ENCODE measurements at places on chromosomes 3 and 15.

DNA sequence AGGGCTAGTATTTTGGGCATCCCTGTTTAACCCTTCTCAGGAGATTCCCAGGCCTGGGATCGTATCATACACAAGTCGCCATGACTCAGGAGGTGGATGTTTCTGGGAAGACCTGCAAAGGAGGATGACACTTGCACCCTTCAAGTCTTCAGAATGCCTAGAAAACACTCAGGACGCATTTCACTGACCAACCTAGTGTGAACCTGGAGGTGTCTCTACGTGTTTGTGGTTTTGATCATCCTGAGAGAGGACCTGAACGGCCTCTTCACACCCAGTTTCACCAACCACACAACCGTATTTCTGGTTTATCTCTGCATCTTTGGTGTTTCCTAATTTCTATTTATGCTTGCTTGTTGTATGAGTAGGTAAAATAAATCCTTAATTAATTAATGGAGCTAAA lies 2.8 kb upstream of the CLDND1 start:
- no peak for DNase-seq

GRCh38 chr3:2154621-2155020 lies 56.0 kb downstream of the CNTN4 start:
- DNase-seq: no peak

DNA sequence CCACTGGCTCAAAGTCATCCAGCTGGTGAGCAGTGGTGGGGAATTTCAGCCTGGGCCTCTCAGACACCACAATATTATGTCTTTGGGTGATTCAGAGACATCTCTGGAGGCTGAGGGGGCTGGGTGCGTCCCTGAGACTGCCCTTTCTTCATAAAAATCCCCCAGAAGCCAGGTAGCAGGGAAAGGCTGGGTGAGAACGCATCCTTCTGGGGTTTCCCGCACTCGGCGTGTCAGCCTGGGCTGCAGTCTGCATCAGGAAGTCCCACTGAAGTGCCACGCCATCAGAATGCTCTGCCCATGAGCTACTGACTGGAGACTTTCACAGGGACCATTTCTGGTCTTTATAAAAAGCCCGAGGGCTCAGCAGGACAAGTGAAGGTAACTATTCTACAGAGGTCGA lies 148.8 kb upstream of the SLC6A11 start:
- no peak for DNase-seq

- DNase-seq: no peak
Measured at GRCh38 chr15:69125236-69125635, 35.2 kb upstream of the GLCE start.

DNA sequence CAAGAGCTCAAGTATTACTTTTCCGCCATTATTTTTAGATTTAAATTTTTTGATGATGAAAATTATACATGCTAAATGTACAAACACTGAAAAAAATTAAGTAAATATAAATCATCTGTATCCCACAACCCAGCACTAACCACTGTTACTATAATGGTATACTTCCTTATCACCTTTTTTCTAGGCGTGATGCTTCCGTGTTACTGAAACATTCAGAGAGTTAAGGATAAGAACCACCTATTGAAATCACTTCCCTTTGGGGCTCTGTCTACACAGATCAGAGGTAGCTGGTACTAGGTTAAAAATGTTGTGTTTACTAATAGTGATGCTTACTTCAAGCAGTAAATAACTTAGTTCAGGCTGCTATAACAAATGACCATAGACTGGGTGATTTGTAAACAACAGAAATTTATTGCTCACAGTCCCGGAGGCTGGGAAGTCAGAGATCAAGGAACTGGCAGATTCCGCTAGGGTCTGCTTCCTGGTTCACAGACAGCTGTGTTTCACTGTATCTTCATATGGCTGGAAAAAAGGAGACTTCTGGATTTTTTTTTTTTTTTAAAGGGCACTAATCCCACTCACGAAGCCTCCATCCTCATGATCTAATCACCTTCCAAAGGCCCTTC lies 6.4 kb downstream of the SNX4 start:
- no peak for DNase-seq

GRCh38 chr15:101494251-101494796 lies 4.8 kb upstream of the PCSK6 start:
- DNase-seq: no peak

DNA sequence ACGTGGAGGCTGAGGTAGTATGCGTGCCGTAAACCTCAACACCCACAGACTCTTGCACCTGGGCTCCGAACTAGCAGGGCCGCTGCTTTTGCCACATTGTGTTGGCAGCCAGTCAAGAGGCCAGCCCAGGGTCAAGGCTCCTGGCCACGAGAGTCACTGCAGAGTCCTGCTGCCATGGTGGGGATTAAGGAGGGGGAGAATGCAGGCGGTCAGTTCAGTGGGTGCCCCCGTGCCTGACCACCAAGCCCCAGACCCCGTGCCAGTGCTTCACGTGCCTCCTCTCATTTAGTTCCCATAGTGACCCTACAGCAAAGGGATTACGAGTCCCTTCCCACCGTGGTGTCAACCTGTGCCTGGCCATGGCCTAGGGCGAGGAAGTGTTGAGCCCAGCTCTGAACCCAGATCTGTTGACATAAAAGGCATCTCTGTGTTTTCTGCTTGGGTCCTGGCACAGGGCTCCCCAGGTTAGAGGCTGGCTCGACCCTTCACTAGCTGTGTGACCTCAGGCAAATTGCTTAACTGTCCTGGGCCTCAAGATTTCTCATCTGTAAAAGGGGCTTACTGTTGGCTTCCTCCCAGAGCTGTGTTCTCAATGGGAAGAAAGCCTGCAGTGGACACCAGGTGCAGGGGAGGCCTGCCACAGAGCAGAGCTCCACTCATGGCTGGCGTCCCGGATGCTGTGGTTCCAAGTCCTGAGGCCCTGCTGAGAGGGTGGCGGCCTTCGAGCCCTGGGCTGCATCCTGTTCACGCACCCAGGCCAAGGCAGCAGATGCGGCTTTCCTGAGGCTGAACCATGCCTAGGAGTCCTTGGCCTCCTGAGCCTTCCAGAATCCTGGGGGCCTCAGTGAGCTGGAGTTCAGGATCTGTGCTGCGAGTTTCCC lies 32.8 kb downstream of the FBLN2 start:
- DNase-seq: no peak

DNA sequence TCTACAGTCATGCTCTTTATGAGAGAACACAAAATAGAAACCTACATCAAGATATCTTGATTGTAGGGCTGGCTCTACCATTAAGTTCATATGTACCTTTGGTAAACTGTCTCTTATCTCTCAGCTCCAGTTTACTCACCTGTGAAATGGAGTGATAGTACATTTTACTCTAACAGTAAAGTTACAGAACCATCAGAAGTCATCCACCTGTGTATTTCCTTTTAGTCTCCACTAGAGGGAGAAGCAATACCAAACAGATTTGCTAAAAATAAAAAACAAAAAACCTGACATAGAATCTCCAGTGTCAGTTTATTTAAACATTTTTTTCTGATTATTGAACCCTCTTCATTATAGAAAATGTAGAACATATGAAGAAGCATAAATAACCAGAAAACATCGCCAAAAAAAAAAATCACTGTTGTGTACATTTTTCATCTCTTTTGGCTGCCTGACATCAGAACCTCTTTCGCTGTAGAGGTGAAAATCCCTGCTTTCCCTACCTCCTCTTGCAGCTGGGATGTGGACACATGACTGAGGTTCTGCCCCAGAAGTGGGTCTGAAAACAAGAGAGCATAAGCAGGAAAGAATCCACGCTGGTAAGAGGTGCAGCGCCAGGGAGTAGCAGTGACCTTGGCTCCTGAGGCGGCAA lies 48.7 kb upstream of the WDR72 start:
- DNase-seq: no peak

- no peak for DNase-seq
Measured at GRCh38 chr15:47410247-47410646, 307.1 kb upstream of the SEMA6D start.

GRCh38 chr15:48868023-48868422 lies 9.9 kb upstream of the EID1 start:
- no peak for DNase-seq

- DNase-seq: no peak
Measured at GRCh38 chr3:119261055-119261454, 20.4 kb upstream of the B4GALT4 start.

GRCh38 chr3:64399205-64399800 lies 174.0 kb upstream of the PRICKLE2 start:
- no peak for DNase-seq

- no peak for DNase-seq
Measured at GRCh38 chr3:87796137-87796842, 262.5 kb downstream of the CGGBP1 start.

DNA sequence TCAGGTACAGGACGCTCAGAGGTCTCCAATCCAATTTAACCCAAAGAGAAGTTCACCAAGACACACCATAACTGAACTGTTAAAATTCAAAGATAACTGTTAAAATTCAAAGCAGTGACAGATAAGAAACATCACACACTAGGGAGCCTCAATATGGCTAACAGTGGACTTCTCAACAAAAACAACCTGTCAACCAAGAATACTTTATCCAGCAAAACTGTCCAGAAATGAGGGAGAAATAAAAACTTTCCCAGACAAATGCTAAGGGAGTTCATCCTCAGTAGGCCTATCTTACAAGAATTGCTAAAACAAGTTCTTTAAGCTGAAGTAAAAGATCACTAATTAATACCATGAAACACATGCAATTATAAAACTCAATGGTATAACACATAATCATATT lies 36.3 kb upstream of the MYLK start:
- no peak for DNase-seq

DNA sequence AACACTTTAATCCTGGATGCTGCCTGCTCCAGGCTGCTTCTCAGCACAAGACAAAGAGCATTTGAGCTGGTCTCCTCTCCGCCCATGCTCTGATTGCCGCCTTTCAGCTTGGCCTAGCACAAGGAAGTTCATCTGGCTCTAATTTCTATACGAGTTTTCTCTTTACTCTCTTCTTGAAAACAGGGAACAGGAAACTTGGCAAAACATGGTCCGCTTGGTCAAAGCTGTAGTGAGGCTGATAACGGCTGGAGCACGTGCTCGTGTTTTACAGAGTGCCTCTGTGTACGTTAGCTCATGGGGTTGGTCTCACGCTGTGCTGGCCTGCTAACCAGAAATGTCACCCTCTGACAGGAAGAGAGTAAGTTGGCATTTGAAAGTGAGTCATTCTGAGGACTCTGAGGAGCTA lies 19.2 kb downstream of the RARRES1 start:
- DNase-seq: no peak

GRCh38 chr3:105614288-105615030 lies 247.8 kb downstream of the ALCAM start:
- no peak for DNase-seq

- no peak for DNase-seq
Measured at GRCh38 chr15:31317421-31318327, 9.0 kb upstream of the KLF13 start.

DNA sequence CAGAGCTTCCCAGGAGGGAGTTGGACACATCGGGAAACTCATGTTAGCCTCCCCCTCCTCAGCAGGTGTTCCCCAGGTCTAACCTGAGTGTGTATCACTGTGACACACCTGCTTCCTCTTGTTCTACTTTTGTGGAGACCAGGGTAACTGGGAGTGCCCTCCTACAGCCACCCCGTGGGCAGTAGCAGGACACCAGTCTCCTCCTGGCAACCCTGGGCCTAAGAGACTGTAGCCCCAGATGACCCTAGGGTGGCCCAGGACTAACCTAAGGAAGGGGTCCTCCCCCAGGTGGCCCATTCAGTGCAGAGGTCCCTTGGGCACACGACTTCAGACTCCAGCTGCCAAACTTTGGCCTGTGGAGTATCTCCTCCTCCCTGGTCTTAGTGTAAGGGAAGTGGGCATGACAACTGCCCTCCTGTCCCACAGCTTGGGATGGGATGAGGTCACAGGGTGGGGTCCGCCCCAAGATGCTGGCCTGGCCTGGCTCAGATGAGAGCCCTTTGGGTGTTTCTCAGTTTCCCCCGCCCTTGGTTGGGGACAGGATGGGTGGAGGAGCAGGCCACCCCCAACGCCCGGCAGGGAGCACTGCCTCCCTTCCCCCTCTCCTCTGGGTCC lies 4.8 kb downstream of the CSK start:
- no peak for DNase-seq

DNA sequence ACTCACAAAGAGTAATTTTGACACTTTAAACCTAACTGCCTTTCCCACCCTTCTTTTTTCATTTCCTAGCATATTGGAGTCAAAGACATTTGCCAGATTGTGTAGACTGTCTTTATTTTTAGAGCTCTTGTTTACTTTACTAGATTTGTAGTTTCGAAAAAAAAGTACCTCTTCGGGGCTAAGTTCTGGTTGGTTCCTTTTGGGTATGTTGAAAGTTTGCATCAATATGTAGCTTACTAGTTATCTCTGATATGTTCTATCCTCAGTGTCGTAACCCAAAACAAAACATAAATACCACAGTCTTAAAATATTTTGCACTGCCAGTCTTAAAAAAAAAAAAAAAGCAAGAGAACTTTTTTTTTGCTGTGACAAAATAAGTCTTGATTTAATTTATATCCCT lies 52.2 kb downstream of the REC114 start:
- no peak for DNase-seq

GRCh38 chr3:129918461-129918860 lies 24.9 kb upstream of the TMCC1 start:
- no peak for DNase-seq
